ENCODE measurements at places on chromosomes 2 and 18. TPM values are rescaled to one million over a fixed set of nuclear protein-coding genes. Genes with fewer than 3 reads are reported as not detected.

- peak; percentile 74 for DNase-seq
Measured at GRCh38 chr2:169716938-169717690, 16.5 kb upstream of the KLHL23 start.

DNA sequence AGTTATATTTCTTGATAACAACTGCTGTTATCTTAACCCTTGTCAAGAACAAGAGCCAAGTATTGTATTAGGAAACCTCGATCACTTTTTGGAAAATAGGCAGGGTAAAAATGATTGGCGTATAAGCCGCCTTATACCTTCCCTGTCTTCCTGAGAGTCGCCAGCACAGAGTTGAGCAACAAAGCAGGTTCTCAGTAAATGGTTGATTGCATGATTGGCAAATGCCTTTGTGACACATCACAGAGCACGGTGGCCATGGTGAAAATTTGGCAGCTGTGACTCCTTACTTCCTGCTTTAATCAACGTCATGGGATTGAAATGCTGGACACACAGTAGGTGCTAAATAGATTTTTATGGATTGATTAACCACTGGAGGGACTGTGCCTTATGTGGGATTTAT, 3.9 kb upstream of the KLHL29 start:
- DNase-seq = peak; percentile 43

DNA sequence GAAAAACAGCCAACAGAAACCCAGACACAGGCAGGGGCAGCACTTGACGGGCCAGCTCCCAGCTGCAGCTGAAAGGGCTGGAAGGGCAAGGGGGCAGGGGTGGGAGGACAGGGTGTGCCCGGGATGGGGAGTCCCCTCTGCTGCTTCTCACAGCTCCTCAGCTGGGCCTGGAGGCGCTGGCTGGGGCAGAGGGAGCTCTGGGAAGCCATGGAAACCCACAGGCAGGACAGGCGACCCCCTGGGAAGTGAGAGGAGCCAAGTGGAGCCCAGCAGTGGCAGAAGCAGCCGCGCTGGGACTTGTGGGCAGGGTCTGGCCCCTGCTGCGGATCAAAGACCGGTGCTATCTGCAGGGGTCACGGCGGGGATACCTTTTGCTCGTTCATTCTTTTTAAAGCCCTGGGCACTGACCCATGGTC, 20.7 kb downstream of the OTOF start:
- DNase-seq = no peak

DNA sequence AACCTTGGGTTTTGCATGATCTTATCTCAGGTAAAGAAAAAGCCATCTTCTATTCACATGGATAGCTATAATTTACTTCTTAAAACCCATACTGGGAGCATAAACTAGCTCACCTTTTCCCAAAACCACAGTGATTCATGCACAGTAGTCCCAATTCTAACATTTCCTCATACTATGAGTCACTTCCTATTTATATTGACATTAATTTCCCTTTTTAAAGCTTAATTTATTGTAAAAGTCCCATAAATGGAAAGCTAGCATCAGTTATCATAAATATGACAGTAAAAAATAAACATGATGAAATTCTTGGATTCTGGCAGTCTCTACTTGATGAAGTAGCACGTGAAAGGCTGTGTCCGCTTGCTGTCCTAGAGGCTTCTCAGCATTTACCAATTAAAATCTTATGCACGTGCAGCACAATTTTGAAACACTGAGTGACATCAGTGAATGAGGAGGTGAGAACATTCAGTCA, 180.1 kb downstream of the CDH2 start:
- no peak for DNase-seq

UGT1A3 gene
- total RNA-seq = 3.2 TPM

GRCh38 chr2:22167256-22167655, 1043.5 kb downstream of the TDRD15 start:
- DNase-seq = no peak

DNA sequence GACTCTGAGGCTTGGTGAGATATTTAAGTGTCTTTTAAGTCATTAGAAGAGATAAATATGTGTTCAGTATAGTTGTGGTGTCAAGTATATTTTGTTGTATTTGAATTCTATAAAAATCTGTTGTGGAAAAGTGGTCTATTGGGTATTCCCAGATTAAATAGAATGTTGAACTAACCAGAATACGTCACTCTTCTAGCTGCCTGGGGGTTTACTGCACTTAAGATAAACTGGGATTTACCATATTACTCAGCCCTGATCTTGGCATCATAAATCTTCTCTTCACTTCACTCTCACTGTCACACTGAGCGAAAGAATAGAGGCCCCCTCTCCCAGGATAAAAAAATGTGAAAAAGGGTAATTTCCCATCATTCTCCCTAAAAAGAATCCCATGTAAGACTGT, 129.8 kb downstream of the BCL2 start:
- DNase-seq = no peak

TDRD15 gene
- total RNA-seq = not detected

PSMA8 gene
- not detected for total RNA-seq

GRCh38 chr2:9754532-9754887, 88.8 kb upstream of the TAF1B start:
- no peak for DNase-seq

GRCh38 chr2:60354713-60355112, 198.7 kb downstream of the BCL11A start:
- DNase-seq = no peak

- no peak for DNase-seq
Measured at GRCh38 chr2:214378455-214379103, 32.3 kb upstream of the VWC2L start.

DNA sequence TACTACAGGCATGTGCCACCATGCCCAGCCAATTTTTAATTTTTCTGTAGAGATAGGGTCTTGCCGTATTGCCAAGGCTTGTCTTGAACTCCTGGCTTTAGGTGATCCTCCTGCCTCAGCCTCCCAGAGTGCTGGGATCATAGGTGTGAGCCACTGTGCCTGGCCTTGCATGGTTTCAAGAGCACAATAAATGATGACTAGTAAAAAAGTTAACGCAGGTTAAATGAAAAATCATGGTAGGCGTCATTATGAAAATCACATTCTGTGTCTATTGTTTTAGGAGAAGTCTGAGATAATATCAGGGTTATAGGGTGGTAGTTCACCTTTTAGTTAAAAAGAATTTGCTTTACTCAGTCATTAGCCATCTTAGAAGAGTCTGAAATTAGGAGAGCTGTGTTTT, 38.3 kb downstream of the ALMS1 start:
- DNase-seq = no peak

DNA sequence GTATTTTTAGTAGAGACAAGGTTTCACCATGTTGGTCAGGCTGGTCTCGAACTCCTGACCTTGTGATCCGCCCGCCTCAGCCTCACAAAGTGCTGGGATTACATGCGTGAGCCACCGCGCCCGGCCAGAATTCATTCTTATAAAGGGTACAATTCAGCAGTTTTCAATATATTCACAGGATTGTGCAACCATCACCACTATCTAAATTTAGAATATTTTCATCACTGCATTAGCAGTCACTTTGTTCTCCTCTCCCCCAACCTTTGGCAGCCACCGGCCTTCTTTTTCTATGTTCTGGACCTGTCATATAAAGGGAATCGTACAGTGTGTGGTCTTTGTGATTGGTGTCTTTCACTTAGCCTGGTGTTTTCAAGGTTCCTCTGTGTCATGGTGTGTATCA, 40.7 kb downstream of the TCF7L1 start:
- no peak for DNase-seq

DNA sequence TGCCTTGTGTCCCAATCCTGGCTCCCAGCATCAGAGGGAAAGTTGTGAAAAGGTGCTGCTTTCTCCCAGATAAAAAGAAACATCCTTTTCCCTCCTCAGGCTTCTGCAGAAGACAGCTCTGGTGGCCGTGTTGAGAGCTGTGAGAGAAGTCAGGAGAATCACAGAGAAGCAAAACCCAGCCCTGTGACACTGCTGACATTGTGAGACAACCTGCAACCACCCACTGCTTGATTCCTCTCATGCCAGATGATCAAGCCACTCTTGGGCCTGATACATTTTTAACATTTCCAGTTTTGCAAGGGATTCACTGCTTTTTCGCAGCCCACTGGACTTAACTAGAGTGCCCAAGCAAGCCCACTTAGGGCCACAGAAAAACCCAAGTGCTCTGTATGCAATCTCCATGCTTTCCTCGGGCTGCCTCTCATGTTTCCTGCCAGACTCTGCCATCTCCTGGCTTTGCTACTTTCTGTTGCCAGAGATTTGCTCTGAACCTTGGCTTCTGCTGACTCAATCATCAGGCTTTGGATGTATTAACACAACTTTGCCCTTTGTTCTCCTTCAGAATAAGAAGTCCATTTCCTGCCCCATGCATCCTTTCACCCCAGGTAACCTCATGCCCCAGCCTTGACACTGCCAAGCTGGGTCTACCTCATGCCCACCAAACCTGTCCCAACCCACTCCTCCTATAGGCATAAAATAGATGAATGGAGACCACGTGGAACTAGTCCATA, 24.9 kb upstream of the TTR start:
- DNase-seq = no peak

DNA sequence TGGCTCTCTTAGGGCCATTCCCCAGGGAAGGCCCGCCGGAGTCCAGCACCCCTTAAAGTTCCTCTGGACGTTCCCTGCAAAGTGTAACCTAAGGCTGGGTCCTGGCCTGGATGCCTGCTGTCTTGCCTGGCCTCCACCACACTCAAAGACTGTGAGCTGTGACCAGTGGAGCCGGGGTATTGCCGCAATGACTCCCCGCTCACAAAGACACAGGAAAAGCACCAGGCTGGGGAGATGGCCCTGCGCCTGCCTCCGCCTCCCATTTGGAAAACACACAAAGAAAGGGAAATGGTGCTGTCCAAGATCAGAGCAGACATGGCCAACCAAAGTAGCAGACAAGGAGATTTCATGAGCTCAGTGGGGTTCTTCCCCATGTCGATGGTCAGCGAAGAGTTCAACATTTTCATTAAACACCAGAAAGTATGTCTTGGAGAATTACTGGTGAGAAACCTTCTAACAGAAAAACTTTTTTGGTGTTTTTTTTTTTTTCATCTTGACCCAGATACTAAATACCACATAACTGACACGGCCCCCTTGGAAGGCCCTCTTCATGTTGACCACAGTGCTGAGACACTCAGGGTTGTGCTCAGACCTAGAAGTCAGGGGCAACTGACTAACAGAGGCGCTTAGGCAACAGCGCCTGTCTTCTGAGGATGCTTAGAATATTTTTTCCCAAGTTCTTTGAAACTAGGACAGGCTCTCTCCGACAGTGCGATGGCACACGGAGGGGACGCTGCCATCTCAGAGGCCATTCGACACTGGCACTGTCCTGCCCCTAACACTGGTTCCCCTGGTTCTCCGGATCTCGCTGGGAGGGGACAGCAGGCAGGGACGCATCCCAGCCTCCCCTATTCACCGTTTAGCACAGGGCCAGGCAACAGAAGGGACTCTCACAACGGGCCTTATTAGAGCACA, 226.4 kb upstream of the ID2 start:
- no peak for DNase-seq

DNA sequence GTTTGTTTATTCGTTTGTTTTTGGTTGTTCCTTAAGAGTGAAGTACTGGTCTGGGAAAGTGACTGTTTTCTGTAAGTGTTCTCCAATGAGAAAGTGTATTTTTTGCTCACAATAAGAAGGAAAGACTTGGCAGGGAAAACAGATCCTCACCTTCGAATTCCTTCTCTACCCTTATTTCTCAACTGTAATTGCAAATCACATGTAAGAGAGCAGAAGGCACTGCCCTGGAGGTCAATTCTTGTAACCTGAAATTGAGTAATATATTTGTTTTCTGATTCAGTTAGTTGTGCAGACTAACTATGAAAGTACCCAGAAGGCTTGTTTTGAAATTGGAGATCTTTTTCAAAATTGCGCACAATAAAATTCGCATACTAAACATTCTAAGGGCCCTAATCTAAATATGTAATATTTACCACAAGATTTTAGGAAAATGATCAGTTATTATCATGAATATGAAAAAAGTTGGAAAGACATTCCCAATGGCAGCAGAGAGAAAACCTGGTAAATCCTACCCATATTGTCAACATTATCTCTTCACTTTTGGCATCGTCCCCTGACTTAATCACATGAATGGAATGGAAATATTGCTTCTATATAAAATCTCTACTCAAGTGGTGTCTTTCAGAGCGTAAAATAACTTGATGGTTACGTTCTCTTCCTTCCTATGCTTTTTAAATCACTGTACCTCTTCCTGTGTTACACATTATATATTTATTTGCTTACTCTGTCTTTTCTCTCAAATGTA, 24.1 kb downstream of the TFPI start:
- DNase-seq = no peak

GRCh38 chr2:218781691-218782527, at the start of gene CYP27A1:
TSS of gene CYP27A1 (plus strand) at chr2:218782147. CDS start at chr2:218782183, 36 bp downstream.
- peak; percentile 70 for DNase-seq

PPIG gene
- total RNA-seq = 43.4 TPM

STAT1 gene
- total RNA-seq = 58.7 TPM

ABCG5 gene
- total RNA-seq = not detected

DNA sequence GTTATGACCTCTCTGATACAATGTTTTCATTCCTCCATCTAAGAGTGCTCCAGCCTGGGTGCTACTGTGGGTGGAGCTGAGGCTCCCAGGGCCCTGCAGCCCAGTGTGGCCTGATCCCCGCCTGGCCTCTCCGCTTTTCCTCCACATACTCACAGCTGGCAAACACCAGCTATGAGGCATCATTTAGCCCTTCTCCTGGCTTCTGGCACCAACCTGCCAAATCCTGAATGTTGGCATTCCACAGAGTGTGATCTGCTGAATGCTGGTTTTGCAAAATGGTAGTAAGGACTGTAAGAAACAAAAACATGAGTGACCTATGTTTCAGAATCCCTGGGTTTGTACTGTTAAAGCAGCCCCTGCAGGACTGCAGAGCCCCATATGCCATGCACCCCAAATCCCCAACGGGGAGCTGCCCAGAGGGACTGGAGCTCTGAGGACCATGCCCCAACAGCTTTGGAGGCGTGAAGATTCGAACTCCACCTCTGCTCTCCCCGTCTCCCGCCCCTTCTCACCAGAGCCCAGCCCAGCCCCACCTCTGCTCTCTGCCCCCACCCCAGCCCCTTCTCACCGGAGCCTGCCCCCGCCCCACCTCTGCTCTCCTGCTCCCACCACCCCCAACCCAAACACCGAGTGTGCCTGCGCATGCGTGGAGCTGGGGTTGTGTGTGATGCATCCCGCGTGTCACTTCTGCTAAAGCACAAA, 4.2 kb downstream of the SLC66A2 start:
- DNase-seq = peak; percentile 9

- DNase-seq = no peak
Measured at GRCh38 chr2:204019572-204020501, 83.3 kb downstream of the ICOS start.

DNA sequence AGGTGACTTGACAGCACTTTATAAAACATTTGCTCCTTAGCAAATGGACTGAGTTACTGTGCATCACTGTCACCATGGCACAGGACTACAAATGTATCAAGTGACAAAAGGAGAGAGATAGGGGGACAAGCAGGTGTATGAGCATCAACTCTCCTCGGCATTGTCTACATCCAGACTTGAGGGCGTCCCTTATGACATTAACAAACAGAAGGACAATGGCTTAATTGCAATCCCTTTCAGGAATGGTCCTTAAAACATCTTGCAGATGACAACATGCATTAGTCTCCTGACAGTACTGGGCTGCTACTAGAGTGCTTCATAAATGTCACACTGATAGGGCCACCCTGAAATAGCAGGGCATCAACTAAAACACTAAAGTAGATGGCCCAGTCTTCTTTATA, 198.8 kb downstream of the PDE1A start:
- no peak for DNase-seq

All from transverse colon (tissue), 4 donors.